ENCODE measurements at places on chromosomes 7 and 10.

- DNase-seq = no peak
Observed at GRCh38 chr7:27737616-27738015, 2.3 kb upstream of the TAX1BP1 start.

GRCh38 chr10:2145491-2145890 lies 408.2 kb upstream of the ADARB2 start:
- no peak for DNase-seq

- DNase-seq = no peak
Observed at GRCh38 chr7:135150072-135150782, 2.4 kb downstream of the TMEM140 start.

GRCh38 chr10:72747521-72747920 lies 55.6 kb downstream of the MCU start:
- no peak for DNase-seq

DNA sequence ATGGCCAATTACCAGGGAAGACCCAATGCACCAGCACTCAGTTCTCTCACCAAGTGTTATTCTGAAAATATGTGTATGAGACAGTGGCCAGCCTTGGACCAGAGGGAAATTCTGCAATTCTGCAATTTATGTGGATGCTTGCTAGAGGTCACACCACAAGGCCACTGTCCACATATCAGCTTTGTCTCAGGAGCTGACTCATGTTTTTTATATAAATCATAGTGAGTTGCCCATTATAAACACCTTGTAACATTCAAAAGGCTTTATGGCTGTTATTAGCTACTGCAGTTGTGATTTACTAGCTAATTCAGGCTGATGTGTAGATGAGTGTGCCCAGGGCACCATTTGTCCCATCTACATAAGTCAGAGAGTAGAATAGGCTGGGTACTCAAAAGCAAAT lies 649.0 kb downstream of the LRMDA start:
- peak; percentile 70 for DNase-seq

- no peak for DNase-seq
Observed at GRCh38 chr7:116219288-116219687, 8.9 kb downstream of the TES start.

GRCh38 chr10:50653758-50654157 lies 30.0 kb upstream of the SGMS1 start:
- no peak for DNase-seq
